ENCODE measurements at places on chromosomes 1 and 21. TPM values are rescaled to one million over a fixed set of nuclear protein-coding genes. Genes with fewer than 3 reads are reported as not detected.
A peak's percentile ranks its signal among the peaks of the same experiment; 100 is the strongest.

Gene ZBTB8A
- total RNA-seq = 8.6 TPM

Gene ALDH9A1
- total RNA-seq = 69.3 TPM

Gene VWA5B1
- 0.15 TPM for total RNA-seq

Gene CD247
- 5.6 TPM for total RNA-seq

Gene TMPRSS3
- total RNA-seq = 2.9 TPM

Gene BCAR3
- 26.0 TPM for total RNA-seq

Gene FMN2
- 0.20 TPM for total RNA-seq

Gene OLFM3
- not detected for total RNA-seq

Gene OLIG2
- total RNA-seq = 0.23 TPM

Gene KPRP
- not detected for total RNA-seq

- peaks cover 31% of the 10 kb centered on the region for H3K4me1 ChIP-seq
- DNase-seq = peak; percentile 42
- H3K27ac ChIP-seq = peak overlapping the region; percentile 98
- no peaks in the 10 kb centered on the region for H3K27me3 ChIP-seq
- H3K4me3 ChIP-seq = peak overlapping the region; percentile 72
These were observed 667 bp downstream of the TMEM50B start for GRCh38 chr21:33478935-33479678.

DNA sequence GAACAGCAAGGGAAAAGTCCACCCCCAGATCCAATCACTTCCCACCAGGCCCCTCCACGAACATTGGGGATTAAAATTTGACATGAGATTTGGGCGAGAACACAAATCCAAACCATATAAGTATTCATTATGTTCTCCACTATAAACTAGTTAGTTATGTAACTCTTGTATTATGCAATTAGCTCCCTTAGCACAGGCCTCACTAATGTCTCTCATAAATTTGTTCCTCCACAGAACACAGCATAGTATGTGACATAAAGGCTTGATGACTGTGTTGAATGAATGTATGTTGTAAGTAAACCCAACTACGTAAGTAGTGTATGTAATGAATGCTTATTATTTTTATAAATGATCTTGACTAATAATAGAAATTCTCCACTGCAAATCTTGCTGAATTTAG, 223.3 kb upstream of the ZRANB2 start:
- H3K4me1 ChIP-seq = no peaks in the 10 kb centered on the region
- no peak overlapping the region for H3K27ac ChIP-seq
- no peaks in the 10 kb centered on the region for H3K27me3 ChIP-seq
- DNase-seq = peak; percentile 5
- no peaks in the 10 kb centered on the region for H3K36me3 ChIP-seq

- peak overlapping the region; percentile 64 for H3K27ac ChIP-seq
- peaks cover 2% of the 10 kb centered on the region for H3K36me3 ChIP-seq
- no peak for DNase-seq
- H3K27me3 ChIP-seq = no peaks in the 10 kb centered on the region
- peaks cover 14% of the 10 kb centered on the region for H3K4me1 ChIP-seq
These were observed 14.0 kb downstream of the SLC37A1 start for GRCh38 chr21:42527489-42528158.

- no peaks in the 10 kb centered on the region for H3K36me3 ChIP-seq
- H3K27ac ChIP-seq = no peak overlapping the region
- H3K27me3 ChIP-seq = peaks cover 12% of the 10 kb centered on the region
- DNase-seq = no peak
- H3K4me1 ChIP-seq = no peaks in the 10 kb centered on the region
- no peak overlapping the region for H3K4me3 ChIP-seq
These were observed 115.0 kb upstream of the GRIK3 start for GRCh38 chr1:37149296-37149695.

DNA sequence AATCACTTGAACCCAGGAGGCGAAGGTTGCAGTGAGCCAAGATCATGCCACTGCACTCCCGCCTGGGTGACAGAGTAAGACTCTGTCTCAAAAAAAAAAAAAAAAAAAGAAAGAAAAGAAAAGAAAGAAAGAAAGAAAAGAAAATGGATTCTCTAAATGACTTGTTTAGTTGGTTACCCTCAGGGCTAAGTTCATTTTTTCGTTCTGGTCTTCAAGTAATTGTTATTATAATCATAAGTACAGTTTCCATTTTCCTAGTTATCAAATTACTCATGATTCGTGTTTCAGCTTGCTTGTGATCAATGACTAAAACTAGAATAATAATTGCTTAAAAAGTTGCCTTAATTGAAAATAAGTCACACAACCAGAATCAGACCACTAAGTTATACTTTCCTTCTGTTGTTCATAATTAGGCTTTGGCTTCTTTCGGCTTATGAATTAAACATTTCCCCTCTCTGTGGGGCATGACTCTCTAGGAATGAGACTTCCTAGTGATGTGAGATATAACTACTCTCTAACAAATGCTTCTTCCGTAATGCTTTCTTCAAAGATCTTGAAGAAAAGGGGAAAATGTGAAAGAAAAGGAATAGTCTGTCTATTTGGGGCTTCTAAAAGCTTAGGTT, 9.6 kb upstream of the RLF start:
- H3K36me3 ChIP-seq = no peaks in the 10 kb centered on the region
- no peak for DNase-seq
- no peak overlapping the region for H3K4me3 ChIP-seq
- no peak overlapping the region for H3K27ac ChIP-seq

DNA sequence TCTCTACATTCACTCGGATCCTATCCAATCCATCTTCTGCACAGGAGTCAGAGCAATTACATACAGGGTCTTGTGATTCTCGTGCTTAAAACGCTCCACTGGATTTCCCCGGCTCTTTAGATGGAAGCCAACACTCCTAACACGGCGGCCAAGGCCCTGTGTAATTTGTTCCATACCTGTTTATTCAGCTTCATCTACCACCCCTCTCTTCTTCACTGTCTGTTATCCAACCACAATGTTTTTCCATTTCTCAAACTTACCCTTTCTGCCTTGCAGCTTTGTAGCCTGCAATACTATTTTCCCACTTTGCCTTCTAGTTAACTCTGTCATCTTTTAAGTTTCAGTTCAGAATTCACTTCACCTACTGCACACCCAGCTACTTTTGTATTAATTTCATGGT, 249.6 kb upstream of the USP25 start:
- no peaks in the 10 kb centered on the region for H3K4me1 ChIP-seq
- H3K27ac ChIP-seq = no peak overlapping the region
- H3K4me3 ChIP-seq = no peak overlapping the region
- H3K36me3 ChIP-seq = no peaks in the 10 kb centered on the region

DNA sequence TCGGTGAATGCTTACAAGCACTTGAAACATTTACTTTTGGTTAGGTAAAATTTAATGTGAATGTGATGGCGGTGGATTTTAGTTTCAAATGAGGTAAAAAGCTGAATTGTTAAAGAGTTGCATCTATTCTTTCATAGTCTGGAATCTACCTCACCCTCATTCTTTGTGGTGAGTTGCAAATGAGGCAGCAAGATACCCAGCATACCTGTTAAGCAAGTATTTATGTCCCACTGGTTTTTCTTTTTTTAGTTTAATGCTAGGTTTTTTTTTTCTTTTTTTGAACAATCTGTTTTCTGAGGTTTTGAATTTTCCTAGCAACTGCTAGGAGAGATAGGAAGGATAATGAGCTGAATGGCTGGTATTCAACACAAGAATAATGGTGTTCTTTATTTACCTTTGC, 127.9 kb upstream of the CACYBP start:
- H3K36me3 ChIP-seq = no peaks in the 10 kb centered on the region
- no peaks in the 10 kb centered on the region for H3K4me1 ChIP-seq

- no peaks in the 10 kb centered on the region for H3K4me1 ChIP-seq
- no peak overlapping the region for H3K4me3 ChIP-seq
- H3K27me3 ChIP-seq = no peaks in the 10 kb centered on the region
- no peak overlapping the region for H3K27ac ChIP-seq
These were observed 45.8 kb upstream of the RCC2 start for GRCh38 chr1:17485281-17485680.

DNA sequence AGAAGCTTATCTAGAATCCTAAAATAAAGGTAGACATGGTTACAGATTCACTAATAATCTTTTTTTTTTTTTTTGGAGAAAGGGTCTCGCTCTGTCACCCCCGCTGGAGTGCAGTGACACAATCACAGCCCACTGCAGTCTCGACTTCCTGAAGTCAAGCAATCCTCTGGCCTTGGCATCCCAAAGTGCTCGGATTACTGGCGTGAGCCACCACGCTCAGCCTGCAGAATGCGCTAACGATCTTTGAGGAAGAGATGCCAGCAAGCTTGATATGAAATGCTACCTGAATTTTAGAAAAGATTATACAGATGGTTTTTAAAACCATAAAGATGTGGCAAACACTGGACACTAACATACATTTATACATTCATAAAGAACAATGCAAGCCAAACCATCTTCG, 4.1 kb upstream of the GNPAT start:
- no peak overlapping the region for H3K27ac ChIP-seq
- DNase-seq = peak; percentile 10
- H3K4me1 ChIP-seq = peaks cover 6% of the 10 kb centered on the region

- no peak for DNase-seq
- no peak overlapping the region for H3K27ac ChIP-seq
- no peaks in the 10 kb centered on the region for H3K36me3 ChIP-seq
- H3K4me3 ChIP-seq = no peak overlapping the region
- H3K27me3 ChIP-seq = no peaks in the 10 kb centered on the region
These were observed 6.2 kb downstream of the SLC2A1 start for GRCh38 chr1:42952303-42953001.

DNA sequence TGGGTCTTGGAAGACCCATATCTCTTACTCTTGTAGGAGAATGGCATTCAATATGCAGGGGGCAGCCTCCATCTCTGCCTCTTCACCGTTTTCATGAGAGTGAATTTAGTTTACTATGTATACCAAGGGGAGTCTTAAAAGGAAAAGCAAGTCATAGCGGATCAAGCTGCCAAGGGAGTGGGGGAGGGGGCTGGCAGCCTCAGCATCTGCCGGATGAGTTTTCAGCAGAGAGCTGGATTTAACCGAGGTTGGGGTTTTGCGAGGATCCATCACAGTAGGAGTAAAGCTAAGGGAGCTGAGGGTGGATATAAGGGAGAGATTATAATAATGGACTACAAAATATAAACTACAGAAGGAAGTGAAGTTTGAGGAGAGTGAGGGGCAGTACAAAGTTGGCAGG, 9.9 kb downstream of the CD160 start:
- H3K27me3 ChIP-seq = no peaks in the 10 kb centered on the region
- H3K4me1 ChIP-seq = no peaks in the 10 kb centered on the region
- H3K27ac ChIP-seq = no peak overlapping the region
- H3K4me3 ChIP-seq = no peak overlapping the region
- H3K36me3 ChIP-seq = no peaks in the 10 kb centered on the region

GRCh38 chr1:50529510-50529909, 106.3 kb upstream of the DMRTA2 start:
- no peaks in the 10 kb centered on the region for H3K4me1 ChIP-seq
- no peak overlapping the region for H3K27ac ChIP-seq
- H3K27me3 ChIP-seq = no peaks in the 10 kb centered on the region
- DNase-seq = no peak

DNA sequence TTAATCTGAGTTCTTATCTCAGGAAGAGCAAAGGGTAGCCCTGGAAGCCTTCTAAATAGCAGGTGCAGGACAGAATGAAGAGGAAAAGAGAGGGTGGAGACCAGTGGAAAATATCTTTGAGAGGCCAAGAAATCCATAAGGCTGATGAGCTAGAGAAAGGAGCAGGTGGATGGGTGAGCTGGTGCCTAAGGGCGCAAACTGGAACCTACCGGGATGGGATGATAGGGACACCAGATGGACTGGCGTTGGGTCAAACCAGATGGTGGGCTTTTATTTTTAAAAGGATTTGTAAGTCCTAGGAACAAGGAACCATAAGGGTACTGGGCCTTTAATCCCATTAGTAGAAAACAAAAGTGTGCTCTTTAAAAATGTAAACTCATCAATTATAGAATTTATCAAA, 59.7 kb downstream of the RGL1 start:
- no peak for DNase-seq
- H3K36me3 ChIP-seq = no peaks in the 10 kb centered on the region
- no peaks in the 10 kb centered on the region for H3K27me3 ChIP-seq
- H3K27ac ChIP-seq = no peak overlapping the region

- H3K36me3 ChIP-seq = no peaks in the 10 kb centered on the region
- H3K27me3 ChIP-seq = no peaks in the 10 kb centered on the region
- H3K4me1 ChIP-seq = no peaks in the 10 kb centered on the region
- no peak overlapping the region for H3K27ac ChIP-seq
These were observed 249.8 kb downstream of the SIPA1L2 start for GRCh38 chr1:232380131-232380530.

DNA sequence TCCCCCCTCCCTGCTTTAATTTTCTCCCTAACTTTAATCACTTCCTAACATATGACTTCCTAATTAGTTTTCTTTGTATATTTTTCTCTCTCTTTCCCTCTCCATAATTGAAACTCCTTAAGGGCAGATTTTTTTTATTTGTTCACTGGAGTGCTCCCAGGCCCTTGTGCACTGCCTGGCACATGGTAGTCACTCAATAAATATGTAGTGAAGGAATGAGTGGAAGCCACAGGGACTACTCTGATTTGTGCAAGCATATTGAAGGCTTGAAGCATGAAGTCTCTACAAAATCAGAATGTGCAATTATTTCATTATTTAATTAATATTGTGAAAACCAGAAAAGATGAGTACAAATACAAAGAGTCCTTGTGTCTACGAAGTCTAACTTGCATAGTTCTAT, 41.5 kb downstream of the SNX7 start:
- no peaks in the 10 kb centered on the region for H3K27me3 ChIP-seq
- H3K36me3 ChIP-seq = no peaks in the 10 kb centered on the region
- H3K4me3 ChIP-seq = no peak overlapping the region
- no peak overlapping the region for H3K27ac ChIP-seq
- no peak for DNase-seq

- H3K27me3 ChIP-seq = peaks cover 40% of the 10 kb centered on the region
- no peak for DNase-seq
- peaks cover 13% of the 10 kb centered on the region for H3K4me1 ChIP-seq
- H3K4me3 ChIP-seq = peak within 1 kb of the TSS; percentile 31
- H3K27ac ChIP-seq = no peak within 1 kb of the TSS
These were observed at the start of gene LPAR3 for GRCh38 chr1:84892705-84893618. TSS of gene LPAR3 (minus strand) at chr1:84893206. CDS start at chr1:84866120, 27,086 bp downstream.

- H3K27me3 ChIP-seq = no peaks in the 10 kb centered on the region
- H3K4me1 ChIP-seq = no peaks in the 10 kb centered on the region
- no peaks in the 10 kb centered on the region for H3K36me3 ChIP-seq
- peak overlapping the region; percentile 84 for H3K27ac ChIP-seq
- no peak for DNase-seq
These were observed 40.3 kb upstream of the SRSF10 start for GRCh38 chr1:24020470-24020869.

GRCh38 chr1:94272388-94272787, 35.0 kb upstream of the ARHGAP29 start:
- no peaks in the 10 kb centered on the region for H3K27me3 ChIP-seq
- no peak overlapping the region for H3K4me3 ChIP-seq
- DNase-seq = no peak
- no peak overlapping the region for H3K27ac ChIP-seq
- no peaks in the 10 kb centered on the region for H3K4me1 ChIP-seq
- H3K36me3 ChIP-seq = no peaks in the 10 kb centered on the region

GRCh38 chr1:77415579-77415978, 133.8 kb downstream of the AK5 start:
- no peak overlapping the region for H3K27ac ChIP-seq
- no peaks in the 10 kb centered on the region for H3K27me3 ChIP-seq
- H3K4me3 ChIP-seq = no peak overlapping the region
- DNase-seq = no peak
